ENCODE measurements at places on chromosomes 7 and 10.

GRCh38 chr7:63067897-63068585 is 930.6 kb upstream of the ZNF722 start:
- no peak for DNase-seq

DNA sequence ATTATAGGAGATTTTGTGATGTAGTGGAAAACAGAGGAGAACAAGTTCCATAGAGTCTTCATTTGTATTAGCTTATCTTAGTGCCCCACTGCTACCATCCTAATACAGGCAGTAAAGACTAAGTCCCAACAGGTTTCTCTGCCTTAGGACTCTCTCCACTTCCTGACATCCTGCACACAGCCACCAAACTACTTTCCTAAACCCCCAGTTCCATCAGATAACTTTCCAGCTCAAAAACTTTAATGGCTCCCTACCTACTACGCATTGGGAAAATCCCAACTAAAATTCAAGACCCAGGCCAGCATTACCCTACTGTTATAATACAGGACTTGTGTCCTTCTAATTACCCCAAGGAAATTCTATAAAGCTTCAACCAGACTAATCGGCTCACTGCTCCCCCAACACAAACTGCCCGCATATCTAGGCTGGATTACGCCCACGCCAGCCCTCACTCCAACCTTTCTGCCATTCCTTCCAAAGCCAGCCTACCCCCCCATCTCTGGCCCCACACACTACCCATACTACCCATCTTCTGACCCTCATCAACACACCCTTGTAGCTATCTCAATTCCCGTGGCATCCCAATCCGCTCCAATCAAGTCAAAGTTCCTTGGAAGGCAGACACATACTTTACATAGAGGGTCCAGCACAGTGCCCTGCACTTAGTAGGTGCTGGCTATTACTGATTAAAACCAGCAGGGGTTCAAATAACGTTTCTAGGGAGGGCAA is 1.4 kb downstream of the IDE start:
- no peak for DNase-seq

DNA sequence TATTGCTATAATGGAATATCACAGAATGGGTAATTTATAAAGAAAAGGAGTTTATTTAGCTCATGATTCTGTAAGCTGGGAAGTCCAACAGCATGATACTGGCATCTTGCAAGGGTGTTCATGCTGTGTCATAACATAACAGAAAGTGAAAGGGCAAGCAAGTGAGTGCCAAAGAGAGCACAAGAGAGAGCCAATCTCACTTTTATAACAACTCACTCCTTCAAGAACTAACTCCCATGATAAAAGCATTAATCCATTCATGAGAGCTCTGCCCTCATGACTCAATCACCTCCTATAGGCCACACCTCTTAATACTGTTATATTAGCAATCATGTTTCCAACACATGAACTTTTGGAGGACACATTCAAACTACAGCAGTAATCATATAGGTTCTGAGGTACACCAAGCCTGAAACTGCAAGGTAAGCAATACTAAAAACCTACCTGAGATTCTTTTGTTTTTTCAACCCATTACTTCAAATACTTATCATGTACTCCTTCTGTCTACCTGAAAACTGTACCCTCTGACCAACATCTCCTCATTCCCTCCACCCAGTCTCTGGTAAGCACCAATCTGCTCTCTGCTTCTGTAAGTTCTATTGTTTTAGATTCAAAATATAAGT is 219.7 kb downstream of the MTERF1 start:
- no peak for DNase-seq

DNA sequence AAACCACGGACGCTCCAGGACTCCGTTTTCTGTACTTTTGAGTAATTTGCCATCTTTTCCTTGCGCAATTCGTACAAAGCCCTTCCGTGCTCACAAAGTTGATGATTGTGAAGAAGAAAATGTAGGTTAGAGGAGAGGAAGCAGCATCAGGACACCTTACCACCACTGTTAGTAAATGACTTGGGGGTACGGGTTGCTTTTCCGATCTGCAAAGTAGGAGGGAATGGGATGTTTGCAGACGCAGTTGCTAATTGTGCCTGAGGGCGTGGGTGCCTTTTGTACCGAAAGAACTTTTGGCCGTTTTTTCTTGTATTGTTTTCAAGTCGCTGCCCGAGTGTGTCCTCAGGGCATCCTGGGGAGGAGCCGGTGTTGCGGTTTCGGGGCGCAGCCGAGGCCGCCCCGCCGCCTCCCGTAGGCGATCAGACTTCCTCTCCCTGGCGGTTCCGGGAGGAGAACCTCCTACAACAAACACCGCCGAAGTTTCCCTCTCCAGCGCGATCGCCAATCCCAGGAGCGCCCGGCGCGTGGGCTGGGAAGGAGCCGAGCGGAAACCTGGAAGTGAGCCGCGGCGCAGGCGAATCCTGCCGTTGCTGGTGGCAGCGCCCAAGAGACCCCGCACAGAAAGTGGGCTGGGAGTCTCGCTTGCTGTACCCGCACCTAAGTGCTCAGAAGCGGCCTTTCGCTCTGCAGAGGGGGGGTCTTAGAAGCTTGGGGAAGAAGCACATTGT is 1.0 kb downstream of the PRR15 start:
- DNase-seq: no peak

DNA sequence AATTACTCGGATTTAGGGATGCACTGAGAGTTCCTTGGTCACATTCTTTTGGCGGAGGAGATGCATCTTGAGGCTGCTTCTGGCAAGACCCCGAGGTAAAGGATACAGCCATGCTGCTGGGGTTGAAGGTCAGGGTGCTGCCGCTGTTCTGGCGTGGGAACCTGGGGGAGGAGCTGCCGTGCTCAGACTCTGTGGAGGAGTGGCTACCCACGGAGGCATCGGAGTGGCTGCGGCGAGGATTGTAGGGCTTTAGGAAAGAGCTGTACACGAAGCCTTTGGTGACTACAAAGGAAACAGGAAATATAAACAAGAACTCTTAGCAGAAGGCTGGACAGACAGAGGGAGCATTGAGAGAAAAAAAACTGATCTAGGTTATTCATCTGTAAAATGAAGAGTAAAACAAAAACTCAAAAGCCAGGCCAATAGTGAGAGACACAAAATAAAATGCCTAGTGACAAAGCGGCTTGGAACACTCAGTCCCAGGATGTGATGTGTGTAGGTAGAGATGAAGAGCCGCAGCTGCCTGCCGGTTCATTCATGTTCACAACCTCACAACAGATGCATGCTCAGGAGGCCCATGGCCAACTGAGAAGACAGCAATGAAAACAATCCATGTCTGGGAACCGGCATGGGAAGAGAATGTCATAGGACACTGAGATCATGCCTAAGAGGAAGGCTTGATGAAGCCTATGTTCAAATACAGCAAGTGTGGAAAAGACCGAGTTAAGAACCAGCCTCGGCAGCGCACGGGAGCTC is 97.8 kb downstream of the ABCC2 start:
- no peak for DNase-seq

DNA sequence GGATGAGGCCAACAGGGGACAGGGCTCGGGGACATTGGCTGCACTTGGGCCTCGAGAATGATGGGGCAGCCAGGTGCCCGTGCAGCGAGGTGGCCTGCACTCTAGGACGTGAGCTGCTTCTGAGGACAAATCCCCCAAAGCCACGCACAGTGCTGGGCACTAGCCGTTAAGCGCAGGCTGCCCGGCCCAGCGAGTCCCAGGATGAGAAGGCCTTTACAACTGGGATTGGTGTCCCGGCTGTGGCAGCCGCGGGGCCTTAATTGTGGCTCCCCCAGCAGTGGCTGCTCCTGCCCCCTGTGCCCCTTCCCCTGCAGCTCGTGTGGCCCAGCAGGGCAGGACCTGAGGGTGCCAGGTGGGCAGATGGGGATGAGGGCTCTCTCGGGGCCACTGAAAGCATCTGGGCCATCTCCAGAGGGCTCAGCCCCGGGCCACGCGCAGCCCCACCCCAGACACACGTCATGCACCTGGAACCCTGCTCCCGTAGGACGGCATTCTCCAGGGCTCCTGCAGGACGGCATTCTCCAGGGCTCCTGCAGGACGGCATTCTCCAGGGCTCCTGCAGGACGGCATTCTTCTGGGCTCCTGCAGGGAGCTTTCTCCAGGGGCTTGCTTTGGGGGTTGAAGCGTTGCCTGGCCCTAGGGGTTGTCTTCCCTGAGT is 6.6 kb downstream of the PWWP2B start:
- DNase-seq: no peak

GRCh38 chr10:12801214-12802087 is 200.1 kb downstream of the CCDC3 start:
- DNase-seq: no peak

- no peak for DNase-seq
These were observed 73.1 kb upstream of the PDE1C start for GRCh38 chr7:32143301-32143700.

DNA sequence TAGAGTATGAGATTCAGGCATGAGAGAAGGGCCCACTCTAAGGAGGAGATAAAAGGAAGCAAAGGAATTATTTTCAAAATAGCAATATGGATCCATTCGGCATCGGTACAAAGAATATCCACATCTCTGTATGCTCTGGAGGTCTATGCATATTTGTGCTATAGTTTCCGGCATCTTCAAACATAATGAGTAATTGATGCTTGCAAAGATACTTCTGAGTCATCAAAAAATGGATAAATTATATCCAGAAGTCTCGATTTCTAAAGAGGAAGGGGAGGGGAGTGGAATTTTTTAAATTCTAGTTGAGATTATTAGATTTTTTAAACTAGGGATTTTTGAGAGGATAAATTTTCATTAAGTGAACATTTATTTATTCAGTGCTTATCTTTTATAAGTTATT is 72.9 kb upstream of the KIAA1217 start:
- DNase-seq: no peak

DNA sequence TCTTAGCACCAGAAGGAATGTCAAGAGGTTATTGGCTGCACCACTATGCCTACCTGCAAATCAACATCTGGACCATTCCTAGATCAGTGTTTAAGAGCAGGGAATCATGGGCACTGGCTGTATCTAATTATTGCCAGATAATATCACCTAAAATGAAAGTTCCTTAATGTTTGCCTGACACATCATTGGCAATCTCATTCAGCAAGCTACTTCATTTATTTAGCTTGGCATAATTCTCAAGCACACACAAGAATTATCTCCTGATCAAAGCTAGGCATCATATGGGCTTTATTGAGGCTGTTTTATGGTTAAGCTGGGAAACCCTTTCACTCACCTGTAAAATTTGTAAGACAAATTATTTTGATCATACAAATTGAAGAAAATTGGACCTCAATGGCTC is 581.7 kb downstream of the INHBA start:
- DNase-seq: no peak

DNA sequence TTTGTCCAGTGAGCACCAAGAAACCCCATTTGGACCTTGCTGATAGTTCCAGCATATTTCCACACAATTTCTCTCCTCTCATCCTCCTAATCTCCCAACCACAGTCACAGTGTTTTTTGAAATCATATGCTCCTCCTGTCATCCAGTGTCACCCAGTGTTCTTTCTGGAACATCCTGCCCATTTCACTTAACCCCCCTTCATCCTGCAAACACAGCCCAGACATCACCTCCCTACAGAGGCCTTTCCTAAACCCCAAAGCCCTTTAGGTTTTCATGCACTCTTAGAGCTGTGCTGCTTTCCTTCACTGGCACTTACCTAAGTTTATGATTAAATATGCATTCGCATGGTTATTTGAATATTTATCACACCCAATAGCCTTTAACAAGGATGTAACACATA is 1158.0 kb upstream of the C7orf33 start:
- no peak for DNase-seq

DNA sequence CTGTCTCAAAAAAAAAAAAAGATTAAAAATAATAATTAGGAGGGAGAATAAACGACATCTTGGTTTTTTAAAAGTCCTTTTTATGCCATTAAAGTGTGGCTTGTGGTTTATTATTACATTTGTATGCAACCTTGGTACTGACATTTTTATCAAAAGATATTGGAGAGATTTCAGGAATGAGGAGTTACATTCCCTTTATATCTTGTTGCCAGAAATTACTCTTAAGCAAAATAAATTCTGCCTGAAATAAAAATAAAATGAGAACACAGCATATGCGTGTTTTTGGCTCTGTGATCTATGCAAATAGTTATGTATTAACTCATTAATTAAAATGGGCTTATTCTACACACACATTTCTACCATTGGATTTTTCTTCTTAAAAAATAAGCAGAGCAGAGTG is 202.4 kb downstream of the BICC1 start:
- DNase-seq: no peak

DNA sequence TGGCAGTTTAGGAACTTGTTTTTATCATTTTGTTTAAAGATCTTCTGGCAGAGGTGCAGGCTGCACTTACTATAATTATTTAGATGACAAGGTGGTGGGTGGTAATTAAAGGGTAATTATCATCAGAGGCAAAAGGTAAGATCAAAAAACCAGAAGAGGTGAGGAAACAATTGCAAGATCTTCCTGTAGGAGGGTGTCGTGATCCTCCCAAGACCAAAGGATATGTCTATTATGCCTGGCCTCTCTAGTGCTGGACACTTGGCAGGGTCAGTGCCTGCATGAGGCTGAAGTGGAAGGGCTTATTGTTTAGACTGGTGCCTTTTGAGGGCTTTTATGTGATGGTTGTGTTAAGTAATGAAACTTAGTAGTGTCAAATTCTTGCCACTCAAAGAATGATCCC is 1.8 kb upstream of the WAPL start:
- no peak for DNase-seq

GRCh38 chr7:115191526-115191925 is 269.6 kb downstream of the MDFIC start:
- DNase-seq: no peak

DNA sequence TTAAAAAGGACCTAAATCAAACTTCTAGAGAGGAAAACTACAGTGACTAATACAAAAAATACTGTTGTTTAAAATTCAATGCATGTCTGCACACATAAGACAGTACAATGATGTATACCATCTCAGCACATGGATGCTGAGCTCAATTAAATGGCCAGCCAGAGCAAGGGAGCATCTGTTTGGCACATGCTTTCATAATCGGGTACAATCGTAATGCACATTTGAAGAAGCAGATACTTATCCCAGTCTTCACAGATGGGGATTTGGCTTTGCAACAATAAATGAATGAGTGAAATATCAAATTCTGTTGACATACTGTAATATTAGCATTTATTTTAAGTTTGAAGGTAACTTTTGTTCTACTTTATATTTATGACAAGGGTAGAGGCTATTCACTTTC is 187.8 kb downstream of the CRPPA start:
- DNase-seq: no peak

GRCh38 chr10:16820018-16820417 is 2.8 kb upstream of the RSU1 start:
- DNase-seq: no peak

- DNase-seq: no peak
These were observed 42.2 kb upstream of the GRB10 start for GRCh38 chr7:50824882-50825281.

GRCh38 chr10:3825244-3825643 is 40.2 kb upstream of the KLF6 start:
- DNase-seq: no peak

- no peak for DNase-seq
These were observed 5.7 kb upstream of the TAS2R60 start for GRCh38 chr7:143437578-143437977.

DNA sequence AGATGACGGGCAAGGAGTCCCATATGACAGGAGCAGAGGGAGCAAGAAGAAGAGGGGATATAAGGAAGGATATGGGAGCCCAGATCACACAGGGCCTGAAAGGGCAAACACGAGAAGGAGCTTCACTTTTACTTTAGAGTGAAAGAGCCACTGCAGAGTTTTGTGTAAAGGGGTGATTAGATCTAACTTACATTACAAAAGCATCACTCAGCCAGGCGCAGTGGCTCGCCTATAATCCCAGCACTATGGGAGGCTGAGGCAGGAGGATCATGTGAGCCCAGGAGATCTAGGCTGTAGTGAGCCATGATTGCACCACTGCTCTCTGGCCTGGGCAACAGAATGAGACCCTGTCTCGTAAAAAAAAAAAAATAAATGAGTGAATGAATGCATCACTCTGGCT is 91.1 kb downstream of the MPP7 start:
- DNase-seq: no peak

GRCh38 chr10:61860964-61861758 is 40.3 kb upstream of the ARID5B start:
- no peak for DNase-seq
